ENCODE measurements at places on chromosomes 16 and 17. TPM values are rescaled to one million over a fixed set of nuclear protein-coding genes. Genes with fewer than 3 reads are reported as not detected.

GRCh38 chr16:79411357-79411756 lies 189.2 kb downstream of the MAF start:
- no peak for DNase-seq

DNA sequence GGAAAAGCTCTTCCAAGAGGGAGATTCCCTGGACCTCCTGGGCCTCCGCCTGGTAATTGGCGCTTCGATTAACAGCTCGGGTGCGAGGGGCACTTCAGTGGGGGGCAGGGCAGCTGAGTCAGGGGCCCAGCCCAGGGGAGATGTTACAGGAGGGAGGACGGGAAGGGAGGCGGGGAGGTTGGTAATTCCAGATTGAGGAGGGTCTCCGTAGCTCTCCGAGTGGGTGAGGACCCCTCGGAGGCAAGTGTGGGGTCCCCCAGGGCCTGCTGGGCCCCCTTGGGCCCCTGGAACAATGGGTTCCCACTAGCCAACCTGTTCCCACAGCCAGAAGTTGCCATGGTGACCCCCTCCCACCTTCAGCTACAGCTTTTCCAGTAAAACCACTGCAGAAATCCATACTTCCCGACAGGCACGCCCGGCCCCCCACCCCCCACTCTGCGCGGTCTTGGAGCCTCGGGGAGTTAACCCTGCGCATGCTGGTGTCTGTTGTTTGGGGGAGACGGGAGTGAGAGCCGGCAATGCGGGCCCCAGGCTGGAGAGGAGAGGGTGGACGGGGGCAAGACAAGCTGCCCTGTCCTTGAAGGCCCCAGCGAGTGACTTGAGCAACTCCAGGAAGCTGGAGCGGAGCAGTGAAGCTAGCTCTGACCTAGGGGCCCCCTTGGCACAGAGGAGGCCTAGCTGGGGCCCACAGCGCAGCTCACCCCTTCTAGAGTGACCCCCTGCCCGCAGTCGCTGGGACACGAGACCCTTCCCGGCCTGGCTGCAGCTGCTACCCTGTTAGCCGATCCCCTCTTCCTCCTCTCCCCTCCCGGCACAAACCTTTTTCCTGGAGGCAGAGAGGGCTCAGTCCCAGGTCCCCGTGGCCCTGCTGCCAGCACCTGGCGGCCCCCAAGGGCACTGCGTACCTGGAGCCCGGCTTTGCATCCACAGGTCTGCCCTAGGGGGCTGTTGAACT lies 37.8 kb downstream of the TMEM235 start:
- DNase-seq: no peak

- peak; percentile 71 for DNase-seq
Measured at GRCh38 chr17:66301864-66302741, at the start of gene PRKCA. Gene PRKCA (plus strand): TSS chr17:66302613.

Gene EVI2B
- total RNA-seq: 4.1 TPM

GRCh38 chr16:74951206-74951605 lies 33.7 kb downstream of the WDR59 start:
- DNase-seq: peak; percentile 5

DNA sequence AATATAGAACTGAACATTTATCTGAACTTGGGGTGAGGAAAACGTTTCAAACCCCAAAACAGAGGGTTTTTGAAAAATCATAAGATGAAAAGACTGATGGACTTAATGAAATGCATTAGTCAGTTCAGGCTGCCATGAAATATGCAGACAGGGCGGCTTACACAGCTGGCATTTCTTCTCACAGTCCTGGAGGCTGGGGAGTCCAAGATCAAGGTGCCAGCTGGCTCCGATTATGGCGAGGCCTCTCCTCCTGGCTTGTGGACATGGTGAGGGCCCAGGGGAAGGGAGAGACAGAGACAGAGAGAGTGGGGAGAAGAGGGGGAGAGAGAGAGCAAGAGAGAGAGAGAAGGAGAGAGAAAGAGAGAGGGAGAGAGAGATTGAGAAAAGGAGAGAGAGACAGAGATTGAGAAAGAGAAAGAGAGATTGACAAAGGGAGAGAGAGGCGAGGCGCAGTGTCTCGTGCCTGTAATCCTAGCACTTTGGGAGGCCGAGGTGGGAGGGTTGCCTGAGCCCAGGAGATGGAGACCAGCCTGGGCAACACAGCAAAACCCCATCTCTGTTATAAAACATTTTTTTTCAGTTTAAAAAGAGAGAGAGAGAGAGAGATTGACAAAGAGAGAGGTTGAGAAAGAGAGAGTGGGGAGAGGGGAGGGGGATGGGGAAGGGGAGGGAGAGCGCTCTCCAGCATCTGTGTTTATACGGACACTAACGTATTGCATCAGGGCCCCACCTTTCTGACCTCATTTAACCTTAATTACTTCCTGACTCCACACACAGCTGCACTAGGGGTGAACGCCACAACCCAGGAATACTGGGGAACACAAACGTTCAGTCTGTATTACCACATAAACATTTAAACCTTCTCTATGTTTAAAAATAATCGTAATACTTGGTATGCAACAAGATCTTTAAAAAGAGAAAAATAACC lies 24.6 kb upstream of the RPH3AL start:
- DNase-seq: no peak

DNA sequence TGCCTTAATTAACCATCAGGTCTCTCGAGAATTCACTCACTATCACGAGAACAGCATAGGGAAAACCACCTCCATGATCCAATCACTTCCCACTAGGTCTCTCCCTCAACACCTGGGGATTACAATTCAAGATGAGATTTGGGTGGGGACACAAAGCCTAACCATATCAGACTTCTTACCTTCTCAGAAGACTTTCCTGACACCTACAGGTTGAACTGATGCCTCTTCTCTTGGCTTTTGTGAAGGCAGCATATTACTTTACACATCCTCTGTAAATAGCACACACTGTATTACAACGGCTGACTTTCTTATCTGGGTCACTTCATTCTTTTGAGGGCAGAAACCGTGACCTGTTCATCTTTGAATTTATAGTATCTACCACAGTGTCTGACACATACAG lies 23.6 kb downstream of the BMERB1 start:
- DNase-seq: no peak

- DNase-seq: no peak
Measured at GRCh38 chr17:57108671-57109392, 23.8 kb downstream of the AKAP1 start.

Gene EDC4
- 31.4 TPM for total RNA-seq

Gene KRTAP4-6
- total RNA-seq: not detected

- no peak for DNase-seq
Measured at GRCh38 chr17:58539698-58540097, 25.3 kb upstream of the MTMR4 start.

- no peak for DNase-seq
Measured at GRCh38 chr16:73304008-73304774, 256.3 kb upstream of the ZFHX3 start.

GRCh38 chr16:6016530-6017184 lies 919.1 kb upstream of the EEF2KMT start:
- DNase-seq: no peak

- DNase-seq: no peak
Measured at GRCh38 chr17:73617501-73617900, 26.7 kb downstream of the SDK2 start.

DNA sequence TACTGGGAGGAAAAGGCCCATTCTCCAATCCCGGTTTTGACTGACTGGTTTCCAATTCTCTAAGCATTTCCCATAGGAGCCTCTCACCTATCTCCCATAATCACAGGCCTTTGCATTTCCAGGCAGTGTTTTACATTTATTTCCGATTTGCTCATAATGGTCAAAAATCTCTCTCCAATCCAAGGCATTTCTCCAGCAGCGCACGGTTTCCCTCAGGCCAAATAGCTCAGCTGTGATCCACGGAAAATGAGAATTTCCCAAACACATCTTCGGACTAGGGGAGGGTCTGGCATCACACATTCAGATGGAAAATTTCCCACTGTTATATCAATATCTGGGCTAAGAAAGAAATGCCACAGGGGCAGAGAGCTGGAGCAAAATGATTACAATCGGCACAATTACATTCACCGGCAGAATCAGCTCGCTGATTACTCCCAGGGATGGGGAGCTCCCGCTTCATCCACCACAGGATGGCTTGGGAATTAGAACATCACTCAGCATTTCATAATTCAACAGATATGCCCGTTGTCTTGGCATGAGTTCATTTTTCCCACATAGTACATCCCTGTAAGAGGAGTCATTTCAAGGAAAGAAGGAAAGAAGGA lies 6.7 kb downstream of the PIPOX start:
- DNase-seq: no peak

DNA sequence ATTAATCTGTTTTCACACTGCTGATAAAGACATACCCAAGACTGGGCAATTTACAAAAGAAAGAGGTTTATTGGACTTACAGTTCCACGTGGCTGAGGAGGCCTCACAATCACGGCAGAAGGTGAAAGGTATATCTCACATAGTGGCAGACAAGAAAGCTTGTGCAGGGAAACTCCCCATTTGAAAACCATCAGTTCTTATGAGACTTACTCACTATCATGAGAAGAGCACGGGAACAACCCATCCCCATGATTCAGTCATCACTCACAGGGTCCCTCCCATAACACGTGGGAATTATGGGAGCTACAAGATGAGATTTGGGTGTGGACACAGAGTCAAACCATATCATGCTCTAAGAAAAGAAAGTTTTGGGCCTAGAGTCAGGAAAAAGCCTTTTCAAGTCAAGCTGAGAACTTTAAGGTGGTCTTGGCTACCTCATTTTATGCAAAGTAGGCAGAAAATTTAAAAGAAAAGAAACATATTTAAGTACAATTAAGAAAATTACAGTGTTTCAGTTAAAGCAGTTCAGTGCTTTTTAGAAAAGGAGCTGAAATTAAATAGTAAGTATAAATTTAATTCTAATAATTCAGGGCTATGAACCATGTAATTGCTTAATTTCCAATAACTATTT lies 24.9 kb upstream of the CRYM start:
- DNase-seq: no peak
